Upper lobe of right lung (tissue), 1 donor: ENCODE measurements at places on chromosomes 7 and 10. TPM values are rescaled to one million over a fixed set of nuclear protein-coding genes. Genes with fewer than 3 reads are reported as not detected.

- no peak for DNase-seq
Measured at GRCh38 chr7:151316896-151317295, 24.7 kb upstream of the NUB1 start.

- no peak for DNase-seq
Measured at GRCh38 chr10:73079779-73080541, 16.7 kb downstream of the P4HA1 start.

The FUOM gene
- 21.2 TPM for total RNA-seq

The TCERG1L gene
- total RNA-seq: not detected

The MEOX2 gene
- 21.9 TPM for total RNA-seq

DNA sequence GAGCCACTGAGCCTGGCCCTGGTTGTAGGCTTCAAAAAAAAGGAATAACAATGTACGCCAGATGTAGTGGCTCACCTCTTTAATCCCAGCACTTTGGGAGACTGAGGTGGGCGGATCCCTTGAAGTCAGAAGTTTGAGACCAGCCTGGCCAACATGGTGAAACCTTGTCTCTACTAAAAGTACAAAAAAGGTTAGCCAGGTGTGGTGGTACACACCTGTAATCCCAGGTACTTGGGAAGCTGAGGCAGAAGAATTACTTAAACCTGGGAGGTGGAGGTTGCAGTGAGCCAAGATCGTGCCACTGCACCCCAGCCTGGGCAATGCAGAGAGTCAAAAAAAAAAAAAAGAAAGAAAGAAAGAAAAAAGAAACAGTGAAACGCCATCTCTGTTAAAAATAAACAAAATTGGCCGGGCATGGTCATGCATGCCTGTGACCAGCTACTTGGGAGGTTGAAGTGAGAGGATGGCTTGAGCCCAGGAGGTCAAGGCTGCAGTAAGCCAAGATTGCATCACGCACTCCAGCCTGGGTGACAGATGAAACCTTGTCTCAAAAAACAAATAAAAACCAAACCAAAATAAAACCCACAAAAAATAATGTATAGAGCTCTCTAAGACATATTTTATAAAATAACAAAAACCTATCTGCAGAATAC lies 4.7 kb upstream of the KLHDC10 start:
- DNase-seq: no peak

The SLC18A3 gene
- not detected for total RNA-seq

The OLAH gene
- total RNA-seq: 0.93 TPM

GRCh38 chr7:124027236-124027635 lies 5.6 kb downstream of the TMEM229A start:
- no peak for DNase-seq
